ENCODE measurements at places on chromosomes 5 and 9. TPM values are rescaled to one million over a fixed set of nuclear protein-coding genes. Genes with fewer than 3 reads are reported as not detected.
A peak's percentile ranks its signal among the peaks of the same experiment; 100 is the strongest.

The FGFR4 gene
- polyA plus RNA-seq, result 138 TPM

The AHRR gene
- polyA plus RNA-seq, result 3.7 TPM

The CTXN3 gene
- polyA plus RNA-seq, result 2.6 TPM

The CAMK2A gene
- 67.1 TPM for polyA plus RNA-seq

The JADE2 gene
- 1.5 TPM for polyA plus RNA-seq

DNA sequence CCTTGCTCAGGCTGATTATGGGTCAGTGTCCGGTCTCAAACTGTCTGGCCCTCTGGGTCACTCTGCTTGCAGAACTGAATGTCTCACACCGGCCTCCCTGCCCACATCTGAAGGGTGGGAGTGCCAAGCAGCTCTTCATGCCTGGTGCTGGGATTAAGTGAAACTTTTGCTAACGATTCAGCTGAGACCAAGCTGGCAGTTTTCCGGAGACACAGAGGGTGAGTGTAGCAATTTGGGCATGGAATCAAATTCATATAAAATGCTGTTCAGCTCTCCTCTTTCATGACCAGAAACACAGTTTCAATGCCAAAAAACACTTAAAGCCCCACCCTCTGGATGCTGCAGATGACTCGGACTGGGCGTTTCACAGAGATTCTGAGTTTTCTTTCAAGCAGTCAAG lies 207.5 kb downstream of the NXNL2 start:
- peak; percentile 77 for DNase-seq

GRCh38 chr9:92294297-92294676 lies 790 bp upstream of the IARS1 start:
- DNase-seq, result no peak

- no peak for DNase-seq
Observed at GRCh38 chr5:67255881-67256280, 59.3 kb upstream of the CD180 start.

DNA sequence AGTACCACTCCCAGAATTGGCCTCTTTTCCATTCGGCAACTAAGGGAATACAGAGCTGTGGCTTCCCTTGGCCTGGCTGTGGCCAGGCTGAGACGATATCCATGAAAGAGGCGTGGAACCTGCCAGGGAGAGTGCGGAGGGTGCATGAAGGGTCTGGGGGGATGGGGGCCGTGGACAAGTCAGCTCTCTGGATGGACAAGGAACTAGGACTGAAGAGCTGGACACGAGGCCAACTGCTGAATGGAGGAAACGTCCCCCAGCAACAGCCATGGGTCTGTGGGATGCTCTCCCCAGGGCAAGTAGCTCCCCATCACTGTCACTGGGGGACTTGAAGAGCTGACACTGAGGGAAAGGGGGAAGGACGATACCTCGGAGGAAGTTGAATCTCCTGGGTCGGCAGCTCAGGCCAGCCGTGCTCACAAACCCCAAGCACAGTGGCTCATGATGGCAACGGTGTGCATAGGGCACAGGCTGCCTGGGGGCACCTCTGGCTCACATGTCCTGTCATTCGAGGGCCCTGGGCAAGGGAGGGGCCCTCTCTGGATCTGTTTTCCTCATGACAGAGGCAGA lies 4.1 kb upstream of the OLFM1 start:
- no peak for DNase-seq

DNA sequence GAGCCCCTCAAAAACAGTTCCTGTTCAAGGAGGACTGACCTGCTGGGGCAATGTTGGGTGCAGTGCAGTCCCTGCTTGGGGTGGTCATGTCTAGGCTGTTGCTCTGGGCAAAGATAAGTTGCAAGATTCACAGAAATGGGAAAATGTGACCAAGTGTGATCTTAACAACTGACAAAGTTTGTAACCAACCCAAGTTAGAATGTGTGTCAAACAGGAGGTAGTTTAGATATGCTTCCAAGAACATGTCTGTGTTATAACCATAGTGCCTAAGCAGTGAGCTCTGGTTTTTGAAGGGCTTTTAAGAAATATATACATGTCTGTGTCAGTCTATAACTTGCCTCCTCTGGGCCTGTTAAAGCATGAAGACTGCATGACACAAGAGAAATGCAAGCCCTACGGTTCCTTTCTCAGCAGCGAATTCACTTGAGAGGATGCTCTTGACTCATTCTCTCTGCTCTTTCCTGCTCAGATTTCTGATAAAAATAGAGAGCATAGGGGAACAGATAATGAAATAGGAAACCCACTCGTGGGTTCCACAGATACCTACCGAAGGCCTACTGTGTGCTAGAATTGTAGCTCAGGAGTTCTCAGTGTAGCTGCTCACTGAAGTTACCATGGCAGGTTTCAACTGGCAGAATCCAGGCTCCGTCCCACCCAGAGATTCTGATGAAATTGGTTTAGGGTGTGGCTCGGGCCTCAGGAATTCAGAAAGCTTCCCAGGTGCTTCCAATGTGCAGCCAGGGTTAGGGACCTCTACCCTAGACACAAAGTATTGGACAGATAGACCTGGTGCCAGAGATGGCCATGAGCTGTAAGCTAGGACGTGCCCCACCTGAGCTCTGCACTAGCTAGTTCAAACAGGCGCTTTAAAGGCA lies 52.4 kb downstream of the ARHGEF37 start:
- no peak for DNase-seq

DNA sequence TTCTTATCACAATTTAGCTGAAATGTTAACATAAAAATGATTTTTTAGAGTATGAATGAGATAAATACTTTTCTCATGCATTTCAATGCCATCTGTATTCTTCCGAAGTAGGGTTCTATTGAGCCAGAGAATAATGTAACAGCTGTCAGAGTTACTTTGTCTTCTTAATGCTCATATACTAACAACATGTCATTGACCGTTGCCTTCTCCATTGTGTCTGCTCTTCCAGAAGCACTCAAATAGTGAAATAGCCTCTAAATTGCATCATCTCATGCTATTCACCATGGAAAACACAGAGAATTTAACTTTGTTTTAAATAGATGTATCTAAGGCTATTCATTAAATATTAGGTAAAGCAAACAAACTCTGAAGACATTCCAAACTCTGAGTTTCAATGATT lies 1875.9 kb upstream of the CDH9 start:
- DNase-seq, result no peak

- DNase-seq, result no peak
Observed at GRCh38 chr9:122029898-122030297, 63.2 kb downstream of the TTLL11 start.

DNA sequence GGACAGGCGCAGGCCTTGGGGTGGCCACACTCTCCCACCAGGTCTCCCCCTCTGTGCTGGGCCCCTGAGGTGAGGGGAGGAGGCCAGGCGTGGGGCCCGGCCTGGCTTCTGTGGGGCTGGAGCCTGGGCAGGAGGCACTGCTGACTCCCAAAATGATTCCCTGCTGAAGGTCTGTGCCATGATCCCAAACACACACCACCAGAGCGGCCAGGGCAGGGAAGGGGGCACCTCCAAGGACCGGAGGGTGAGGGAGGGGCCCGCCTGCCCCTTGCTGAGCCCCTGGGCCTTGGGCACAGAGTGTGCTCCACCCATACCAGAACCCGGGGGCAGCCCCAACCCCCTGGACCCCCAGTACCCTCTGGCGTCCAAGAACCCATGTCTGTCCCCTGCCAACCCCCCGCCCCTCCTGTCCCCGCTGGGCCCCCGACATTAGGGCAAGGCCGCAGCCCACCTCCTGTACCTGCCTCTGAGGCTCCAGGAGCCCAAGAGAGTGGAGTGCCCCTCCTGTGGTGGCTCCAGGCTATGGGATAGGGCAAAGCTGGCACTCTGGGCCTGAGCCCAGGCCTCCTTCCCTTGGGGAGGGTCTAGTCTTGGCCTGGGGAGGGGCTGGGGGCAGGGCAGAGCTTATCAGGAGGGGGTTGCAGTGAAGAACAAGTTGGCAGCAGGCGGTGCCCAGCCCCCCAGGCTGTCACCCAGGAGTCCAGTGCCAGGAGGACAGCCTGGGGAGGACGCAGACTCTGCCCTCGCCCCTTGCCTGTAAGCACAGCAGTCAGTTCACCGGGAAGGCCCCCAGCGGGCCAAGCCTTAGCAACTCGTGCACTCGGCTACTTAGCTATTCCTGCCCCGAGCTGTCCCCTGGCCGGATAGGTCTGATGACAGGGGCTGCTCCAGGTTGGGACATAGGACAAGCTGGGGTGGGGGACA lies 2.6 kb upstream of the EGFL7 start:
- no peak for DNase-seq

GRCh38 chr5:5046680-5047502 lies 93.2 kb upstream of the ADAMTS16 start:
- DNase-seq, result no peak

DNA sequence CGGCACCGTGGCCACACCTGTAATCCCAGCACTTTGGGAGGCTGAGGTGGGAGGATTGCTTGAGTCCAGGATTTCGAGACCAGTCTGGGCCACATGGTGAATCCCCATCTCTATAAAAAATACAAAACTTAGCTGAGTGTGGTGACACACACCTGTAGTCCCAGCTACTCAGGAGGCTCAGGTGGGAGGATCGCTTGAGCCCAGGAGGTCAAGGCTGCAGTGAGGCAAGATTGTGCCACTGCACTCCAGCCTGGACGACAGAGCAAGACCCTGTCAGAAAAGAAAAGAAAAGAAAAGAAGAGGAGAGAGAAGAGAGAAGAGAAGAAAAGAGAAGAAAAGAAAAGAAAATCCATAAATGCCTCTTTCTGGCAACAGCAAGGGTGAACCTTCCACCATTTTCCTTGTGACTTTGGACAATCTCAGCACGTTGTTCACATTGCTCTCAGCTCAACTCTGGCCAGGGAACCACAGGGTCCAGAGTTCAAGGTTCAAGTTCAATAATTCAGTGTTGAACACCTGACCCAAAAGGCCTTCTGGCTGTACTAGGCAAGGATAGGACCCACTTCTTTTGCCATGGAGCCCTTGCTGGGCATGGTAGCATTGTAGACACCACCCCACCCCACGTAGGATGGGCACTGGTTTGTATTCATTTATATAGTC lies 14.6 kb upstream of the DUSP1 start:
- DNase-seq, result no peak

DNA sequence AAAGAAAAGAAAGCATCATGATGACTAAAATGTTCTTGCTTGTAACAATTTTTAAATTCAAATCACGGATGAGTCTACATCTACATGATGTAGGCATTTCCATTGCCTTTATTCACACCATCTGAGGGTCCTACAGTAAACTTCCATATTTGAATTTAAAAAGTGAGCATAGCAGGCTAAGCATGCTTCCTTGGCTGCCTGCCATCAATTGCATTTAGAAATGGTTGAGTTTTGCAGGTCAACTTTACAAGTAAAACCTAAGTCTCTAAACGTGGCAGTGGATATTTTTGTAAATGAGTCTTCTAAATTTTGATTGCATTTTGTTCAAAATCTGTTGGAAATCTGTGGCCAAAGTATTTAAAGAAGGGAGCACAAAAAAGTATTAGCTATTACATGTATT lies 136.5 kb upstream of the PTCH1 start:
- no peak for DNase-seq

DNA sequence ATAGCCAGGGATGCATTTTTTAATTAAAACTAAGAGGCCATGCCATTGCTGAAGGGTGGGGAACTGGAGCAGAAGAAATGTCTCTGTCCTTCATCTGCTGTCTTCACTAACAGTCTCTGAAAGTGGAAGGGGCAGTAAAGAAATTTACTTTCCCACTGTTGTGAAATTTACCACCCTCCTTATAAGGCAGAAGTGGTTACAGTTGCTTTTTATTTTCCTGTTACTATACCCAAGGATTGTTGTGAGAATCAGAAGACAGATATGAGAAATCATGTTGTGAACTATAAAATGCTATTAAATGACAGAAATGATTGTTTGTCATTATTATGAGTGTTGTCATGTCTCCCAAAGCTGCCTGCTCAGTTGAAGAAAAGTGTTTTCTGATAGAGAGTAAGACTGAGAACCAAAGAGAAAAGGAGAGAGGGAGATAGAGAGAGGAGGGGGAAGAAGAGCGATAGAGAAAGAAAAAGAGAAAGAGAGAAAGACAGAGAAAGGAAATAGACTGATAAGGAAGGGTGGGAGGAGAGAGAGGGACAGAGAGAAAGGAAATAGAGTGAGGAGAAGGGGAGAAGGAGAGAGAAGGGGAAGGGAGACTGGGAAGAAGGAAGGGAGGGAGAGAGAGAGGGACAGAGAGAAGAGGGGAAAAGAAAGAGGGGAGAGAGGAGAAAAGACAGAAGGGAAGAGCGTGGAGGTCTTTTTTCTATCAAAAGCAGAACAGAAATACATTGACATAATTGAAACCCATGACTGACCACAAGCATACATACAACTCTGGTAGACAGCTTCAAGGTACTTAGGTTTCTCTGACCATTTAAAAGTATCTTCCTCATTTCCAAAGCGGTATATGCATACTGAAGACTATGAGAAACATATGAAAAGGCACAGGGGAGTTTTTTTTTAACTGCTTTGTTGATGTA lies 22.5 kb downstream of the SEC61B start:
- no peak for DNase-seq

DNA sequence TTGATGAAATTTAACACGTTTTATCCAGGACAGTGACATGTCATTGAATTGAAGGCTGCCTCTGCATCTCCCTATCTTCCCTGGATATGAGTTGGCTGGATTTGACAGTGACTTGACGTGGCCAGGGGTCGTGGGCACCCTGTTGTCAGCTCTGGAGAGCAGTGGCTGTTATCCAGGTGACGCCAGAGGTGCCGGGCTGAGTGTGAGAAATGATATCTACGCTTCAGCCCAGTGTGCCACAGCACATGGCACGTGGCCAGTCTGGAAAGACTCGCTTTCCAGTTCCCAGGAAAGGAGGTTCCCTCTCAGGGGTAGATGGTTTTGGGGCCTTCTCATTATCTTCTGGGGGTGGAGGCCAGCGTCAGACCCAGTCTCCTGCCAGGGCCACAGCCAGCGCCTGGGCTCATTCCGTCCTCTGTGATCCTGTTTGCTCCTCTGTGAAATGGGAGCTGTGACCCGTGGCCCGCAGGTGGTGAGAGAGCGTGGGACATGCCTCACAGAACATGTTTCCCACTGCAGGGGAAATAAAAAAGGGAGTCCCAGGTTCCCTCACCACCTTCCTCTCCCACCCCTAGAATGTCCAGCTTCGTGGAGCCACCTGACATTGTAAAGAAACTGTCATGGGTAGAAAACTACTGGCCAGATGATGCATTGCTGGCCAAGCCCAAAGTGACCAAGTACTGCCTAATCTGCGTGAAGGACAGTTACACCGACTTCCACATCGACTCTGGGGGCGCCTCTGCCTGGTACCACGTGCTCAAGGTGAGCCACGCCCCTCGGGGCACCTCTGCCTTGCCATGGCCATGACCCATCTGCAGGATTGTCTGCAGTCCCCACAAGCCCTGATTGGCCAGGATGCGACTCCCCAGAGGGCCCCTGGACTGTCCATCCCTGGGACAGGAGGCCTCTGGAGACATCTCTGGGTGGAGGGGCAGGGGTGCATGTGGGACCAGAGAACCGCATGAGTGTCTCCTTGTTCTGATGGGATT lies 76.5 kb downstream of the PHF2 start:
- no peak for DNase-seq

DNA sequence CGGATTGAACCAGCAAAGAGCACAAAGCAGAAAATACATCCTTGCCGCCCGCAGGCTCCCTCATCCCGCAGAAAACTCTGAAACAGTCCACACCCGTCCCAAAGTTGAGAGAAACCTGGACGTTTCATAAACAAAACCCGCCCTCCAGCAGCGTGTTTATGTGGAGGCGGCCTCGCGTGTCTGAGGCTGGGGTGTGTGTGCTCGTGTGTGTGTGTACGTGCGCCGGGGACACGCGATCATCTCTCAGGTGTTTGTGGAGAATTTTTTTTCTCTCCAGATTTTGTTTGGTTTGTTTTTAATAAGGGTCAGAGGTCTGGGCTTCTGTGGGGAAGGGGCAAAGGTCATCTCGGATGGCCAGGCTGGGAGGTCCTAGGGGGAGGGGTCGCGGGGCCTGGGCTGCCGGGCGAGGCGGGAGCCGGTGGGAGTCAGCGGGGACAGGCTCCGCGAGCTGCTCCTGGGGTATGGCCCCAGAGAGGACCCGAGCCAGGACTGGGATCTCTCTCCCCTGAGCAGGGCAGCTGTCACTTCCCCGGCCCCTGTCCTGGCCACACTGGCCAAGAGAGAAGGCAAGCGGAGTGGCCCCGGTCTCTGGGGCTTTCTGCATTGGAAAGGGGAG lies 206.4 kb downstream of the C9orf50 start:
- DNase-seq, result peak; percentile 55

All from muscle of back (tissue), 13 donors.